ENCODE measurements at places on chromosomes 1 and 21.

DNA sequence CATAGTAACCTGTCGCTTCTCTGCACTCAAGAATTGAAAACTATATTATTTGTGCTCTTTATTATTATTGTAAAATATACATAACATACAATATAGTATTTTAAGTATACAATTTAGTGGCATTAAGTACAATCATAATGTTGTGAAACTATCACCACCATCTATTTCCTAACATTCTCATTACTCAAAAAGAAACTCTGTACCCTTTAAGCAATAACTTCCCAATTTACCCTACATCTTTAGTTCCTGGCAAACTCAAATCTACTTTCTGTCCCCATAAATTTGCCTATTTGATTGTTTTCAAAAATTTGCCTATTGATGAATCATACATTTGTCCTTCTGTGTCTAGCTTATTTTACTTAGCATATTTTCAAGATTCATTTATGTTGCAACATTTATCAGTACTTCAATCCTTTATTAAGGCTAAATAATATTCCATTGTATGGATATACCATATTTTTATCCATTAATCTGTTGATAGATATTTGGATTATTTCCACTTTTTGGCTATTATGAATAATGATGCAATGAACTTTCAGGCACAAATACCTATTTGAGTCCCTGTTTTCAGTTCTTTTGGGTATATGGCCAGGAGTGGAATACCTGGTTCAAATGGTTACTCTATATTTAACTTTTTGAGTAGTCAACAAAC lies 99.6 kb upstream of the DMRTA2 start:
- DNase-seq = no peak

DNA sequence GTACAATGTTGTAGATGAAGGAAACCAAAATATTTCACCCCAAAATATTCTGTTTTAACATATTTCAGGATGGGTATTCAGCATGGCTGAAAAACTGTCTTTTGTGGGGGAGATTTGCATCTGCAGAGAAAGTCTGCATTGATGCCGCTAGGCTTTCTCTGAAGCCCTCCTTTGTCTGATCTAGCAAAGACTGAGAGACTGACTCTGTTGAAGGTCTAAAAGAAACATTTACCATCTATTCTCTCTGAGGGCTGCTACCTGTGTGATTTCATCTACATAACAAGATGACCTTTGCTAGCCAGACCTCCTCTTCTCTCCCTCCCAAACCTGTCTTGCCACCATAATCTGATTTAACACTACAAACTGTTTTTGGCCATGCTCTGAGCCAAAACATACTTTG lies 12.4 kb upstream of the MT1HL1 start:
- no peak for DNase-seq

DNA sequence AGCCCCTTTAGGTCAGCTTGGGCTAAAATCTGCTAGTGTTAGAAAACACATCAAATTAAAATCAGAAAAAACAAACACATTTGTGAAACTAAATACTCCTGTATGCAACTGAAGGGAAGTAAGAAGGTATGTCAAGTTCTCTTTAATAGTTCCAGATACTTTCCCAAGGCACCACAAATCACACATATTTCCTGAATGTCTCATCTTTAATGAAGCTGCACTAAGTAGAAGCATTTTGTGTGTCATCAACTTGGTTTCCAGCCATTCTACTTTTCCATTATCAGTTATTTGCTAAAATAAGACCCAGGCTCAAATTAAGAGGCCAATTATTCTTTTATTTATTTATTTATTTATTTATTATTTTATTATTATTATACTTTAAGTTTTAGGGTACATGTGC lies 34.7 kb downstream of the CRB1 start:
- no peak for DNase-seq

DNA sequence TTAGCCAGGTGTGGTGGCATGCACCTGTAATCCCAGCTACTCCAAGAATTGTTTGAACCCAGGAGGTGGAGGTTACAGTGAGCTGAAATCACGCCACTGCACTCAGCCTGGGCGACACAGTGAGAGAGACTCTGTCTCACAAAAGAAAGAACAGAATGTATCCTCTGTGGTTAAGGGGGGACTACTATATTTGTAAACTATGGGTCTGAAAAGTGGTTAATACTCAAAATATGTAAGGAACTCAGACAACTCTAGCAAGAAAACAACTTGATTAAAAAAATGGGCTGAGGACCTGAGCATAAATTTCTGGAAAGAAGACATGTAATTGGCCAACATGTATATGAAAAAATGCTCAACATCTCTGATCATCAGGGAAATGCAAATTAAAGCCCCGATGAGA lies 11.2 kb downstream of the FNBP1L start:
- DNase-seq = no peak

DNA sequence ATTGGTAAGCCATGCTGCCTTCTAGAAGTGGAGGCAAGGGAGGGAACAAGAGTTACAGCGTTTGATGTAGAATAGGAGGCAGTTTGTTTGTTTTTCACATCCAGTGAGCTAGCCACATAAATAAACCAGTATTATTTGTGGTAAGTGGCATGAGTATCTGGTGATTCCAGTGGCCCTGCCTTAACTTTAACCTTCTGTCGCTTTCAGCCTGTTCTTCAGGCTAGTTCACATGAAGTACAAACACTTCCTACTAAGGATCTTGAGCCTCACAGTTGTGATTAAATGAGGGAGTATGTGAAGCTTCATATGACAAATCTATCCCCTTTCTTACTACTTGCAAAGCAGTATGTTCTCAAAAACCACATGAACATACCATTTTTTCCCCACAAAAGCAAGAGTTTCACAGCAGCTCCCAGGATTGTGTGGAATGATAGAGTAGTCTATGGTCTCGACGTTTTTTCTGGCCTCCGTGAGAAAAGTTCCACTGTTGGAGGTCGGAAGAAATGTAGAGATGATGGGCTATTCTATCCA lies 59.5 kb downstream of the PHACTR4 start:
- DNase-seq = no peak

- DNase-seq = no peak
These were observed 63.6 kb upstream of the VAMP3 start for GRCh38 chr1:7707527-7707926.

DNA sequence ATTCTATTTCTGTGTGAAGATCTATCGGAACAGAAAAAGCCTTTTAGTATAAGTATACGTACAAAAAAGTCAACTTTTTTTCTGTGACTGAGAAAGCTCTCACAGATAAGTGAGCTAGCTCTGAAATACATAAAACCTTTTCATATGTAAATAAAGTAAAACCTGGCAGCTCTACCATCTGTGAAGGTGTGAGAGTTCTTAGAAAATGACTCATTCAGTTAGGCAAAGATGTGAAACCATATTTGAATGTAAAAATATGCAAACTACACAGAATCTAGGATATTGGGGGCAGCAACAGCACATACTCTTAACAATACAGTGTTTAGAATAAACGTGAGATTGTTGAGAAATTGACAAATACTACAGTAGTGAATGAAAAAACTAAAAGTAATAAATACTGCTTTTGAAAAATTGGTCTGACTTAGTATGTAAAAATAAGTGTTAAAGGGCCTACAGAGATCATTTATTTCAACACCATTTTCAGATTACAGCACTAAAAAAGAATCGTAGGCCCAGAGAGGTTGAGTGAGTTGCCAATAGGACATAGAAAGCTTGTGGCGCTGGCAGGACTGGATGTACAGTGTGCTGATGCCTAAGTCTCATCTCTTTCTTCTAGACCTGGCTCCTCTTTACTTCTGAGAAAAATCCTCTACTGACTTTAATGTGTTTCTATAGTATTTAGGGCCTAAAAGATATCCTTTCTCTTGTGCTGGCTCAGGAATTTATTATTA lies 19.8 kb downstream of the ATP6V1G3 start:
- DNase-seq = no peak

DNA sequence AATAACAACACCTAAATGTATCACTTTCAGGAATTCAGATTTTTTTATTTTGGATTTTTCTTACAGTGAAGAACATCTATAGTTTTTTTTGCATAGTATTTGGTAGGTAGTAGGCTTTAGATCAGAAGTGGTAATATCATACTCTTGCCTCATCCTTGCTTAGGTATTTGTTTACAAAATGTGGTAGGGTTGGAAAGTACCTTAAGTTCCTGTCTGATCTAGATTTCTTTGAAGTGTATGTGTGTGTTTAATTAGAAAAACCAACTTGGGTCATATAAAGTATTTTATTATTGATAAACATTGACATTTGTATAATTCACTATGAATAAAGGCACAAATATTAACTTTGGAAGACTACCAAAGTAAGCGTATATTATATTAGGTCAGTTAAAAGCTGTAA lies 85.3 kb upstream of the GPR88 start:
- no peak for DNase-seq

Data from T-helper 22 cell (primary cell).